ENCODE measurements at places on chromosomes 3 and 15. TPM values are rescaled to one million over a fixed set of nuclear protein-coding genes. Genes with fewer than 3 reads are reported as not detected.

DNA sequence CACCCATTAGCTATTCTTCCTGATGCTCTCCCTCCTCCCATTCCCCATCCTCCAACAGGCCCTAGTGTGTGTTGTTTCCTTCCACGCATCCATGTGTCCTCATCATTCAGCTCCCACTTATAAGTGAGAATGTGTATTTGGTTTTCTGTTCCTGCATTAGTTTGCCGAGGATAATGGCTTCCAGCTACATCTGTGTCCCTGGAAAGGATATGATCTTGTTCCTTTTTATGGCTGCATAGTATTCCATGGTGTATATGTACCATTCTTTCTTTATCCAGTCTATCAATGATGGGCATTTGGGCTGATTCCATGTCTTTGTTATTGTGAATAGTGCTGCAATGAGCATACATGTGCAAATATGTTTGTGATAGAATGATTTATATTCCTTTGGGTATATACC, 56.3 kb downstream of the CFAP20DC start:
- H3K27ac ChIP-seq, result no peak overlapping the region
- H3K4me3 ChIP-seq, result no peak overlapping the region
- DNase-seq, result no peak
- H3K27me3 ChIP-seq, result no peaks in the 10 kb centered on the region
- H3K4me1 ChIP-seq, result peaks cover 21% of the 10 kb centered on the region

DNA sequence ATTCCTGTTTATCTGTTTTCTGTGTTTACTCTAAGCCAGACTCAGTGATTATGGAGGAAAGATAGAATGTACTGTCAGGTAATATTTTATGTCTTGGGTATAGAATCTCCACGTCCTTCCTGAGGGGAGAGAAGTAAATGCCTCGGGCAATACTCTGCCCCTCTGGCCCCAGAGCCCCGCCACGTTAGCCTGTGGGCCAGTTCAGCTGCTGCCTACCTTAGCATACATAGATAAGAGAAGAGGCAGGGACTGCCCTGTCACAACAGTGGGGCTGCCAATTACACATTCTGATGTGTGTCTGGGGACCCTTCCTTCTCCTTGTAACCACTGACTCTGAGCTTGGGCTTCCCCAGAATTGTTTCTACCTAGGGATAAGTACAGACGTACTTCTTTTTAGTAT, 347.7 kb upstream of the ATP11B start:
- no peaks in the 10 kb centered on the region for H3K27me3 ChIP-seq
- no peak overlapping the region for H3K4me3 ChIP-seq
- H3K27ac ChIP-seq, result no peak overlapping the region
- DNase-seq, result no peak

GRCh38 chr3:117788506-117788905, 1078.9 kb downstream of the TUSC7 start:
- H3K27ac ChIP-seq, result no peak overlapping the region
- no peaks in the 10 kb centered on the region for H3K36me3 ChIP-seq
- no peak overlapping the region for H3K4me3 ChIP-seq
- no peak for DNase-seq

GRCh38 chr15:88529021-88529630, 17.4 kb downstream of the DET1 start:
- DNase-seq, result peak; percentile 45
- no peaks in the 10 kb centered on the region for H3K27me3 ChIP-seq
- H3K27ac ChIP-seq, result no peak overlapping the region

DNA sequence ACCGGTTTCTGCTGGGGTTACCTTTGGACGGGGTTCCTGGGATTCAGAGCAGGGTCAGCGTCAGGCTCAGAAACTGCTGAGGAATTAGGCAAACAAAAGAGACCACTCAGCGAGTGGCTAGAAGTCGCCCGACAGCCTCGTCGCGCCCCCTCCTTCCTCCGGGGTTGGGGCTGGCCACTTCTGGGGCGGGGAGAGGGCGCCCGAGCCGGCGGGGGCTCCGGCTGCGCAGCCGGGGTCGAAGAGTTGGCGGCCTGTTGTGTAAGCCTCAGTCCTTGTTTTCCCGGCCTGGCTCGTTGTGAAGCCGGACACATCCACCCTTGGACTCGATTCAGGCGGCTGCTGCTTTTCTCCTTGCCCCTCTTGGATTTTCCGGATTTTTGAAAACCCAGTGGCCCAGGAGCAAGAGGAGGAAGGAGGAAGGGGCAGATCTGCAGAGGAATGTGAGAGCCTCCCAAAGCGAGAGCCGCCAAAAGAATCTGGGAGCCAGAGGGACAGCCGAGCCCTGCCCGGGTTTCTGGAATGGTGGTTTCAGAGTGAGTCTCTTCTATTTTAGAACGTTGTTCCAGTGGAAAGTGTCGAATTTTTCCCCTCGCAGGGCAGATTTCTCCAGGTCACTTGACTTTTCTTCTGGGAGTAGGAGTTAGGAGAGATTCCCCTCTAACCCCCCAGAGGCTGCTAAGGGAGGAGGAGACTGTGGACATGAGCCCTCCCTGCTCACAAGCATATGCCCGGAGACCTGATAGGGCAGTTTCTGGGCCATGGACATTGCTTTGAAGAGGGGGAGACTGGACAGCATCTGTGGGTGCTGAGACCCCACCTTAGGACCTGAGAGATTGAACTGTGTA, 666 bp downstream of the SNX33 start:
- H3K4me3 ChIP-seq, result peak overlapping the region; percentile 96
- peaks cover 50% of the 10 kb centered on the region for H3K4me1 ChIP-seq
- peaks cover 16% of the 10 kb centered on the region for H3K36me3 ChIP-seq

- H3K36me3 ChIP-seq, result peaks cover 6% of the 10 kb centered on the region
- DNase-seq, result peak; percentile 74
- H3K27me3 ChIP-seq, result no peaks in the 10 kb centered on the region
- no peak overlapping the region for H3K4me3 ChIP-seq
- no peak overlapping the region for H3K27ac ChIP-seq
These were observed 4.8 kb downstream of the LRRC58 start for GRCh38 chr3:120344349-120344748.

GRCh38 chr3:85185495-85185894, 226.7 kb downstream of the CADM2 start:
- no peaks in the 10 kb centered on the region for H3K36me3 ChIP-seq
- no peak for DNase-seq
- H3K4me1 ChIP-seq, result no peaks in the 10 kb centered on the region
- H3K27me3 ChIP-seq, result no peaks in the 10 kb centered on the region
- H3K27ac ChIP-seq, result no peak overlapping the region

- peaks cover 36% of the 10 kb centered on the region for H3K4me1 ChIP-seq
- H3K27me3 ChIP-seq, result no peaks in the 10 kb centered on the region
- no peak for DNase-seq
- H3K27ac ChIP-seq, result no peak overlapping the region
These were observed 66.8 kb downstream of the FLNB start for GRCh38 chr3:58074997-58075396.

DNA sequence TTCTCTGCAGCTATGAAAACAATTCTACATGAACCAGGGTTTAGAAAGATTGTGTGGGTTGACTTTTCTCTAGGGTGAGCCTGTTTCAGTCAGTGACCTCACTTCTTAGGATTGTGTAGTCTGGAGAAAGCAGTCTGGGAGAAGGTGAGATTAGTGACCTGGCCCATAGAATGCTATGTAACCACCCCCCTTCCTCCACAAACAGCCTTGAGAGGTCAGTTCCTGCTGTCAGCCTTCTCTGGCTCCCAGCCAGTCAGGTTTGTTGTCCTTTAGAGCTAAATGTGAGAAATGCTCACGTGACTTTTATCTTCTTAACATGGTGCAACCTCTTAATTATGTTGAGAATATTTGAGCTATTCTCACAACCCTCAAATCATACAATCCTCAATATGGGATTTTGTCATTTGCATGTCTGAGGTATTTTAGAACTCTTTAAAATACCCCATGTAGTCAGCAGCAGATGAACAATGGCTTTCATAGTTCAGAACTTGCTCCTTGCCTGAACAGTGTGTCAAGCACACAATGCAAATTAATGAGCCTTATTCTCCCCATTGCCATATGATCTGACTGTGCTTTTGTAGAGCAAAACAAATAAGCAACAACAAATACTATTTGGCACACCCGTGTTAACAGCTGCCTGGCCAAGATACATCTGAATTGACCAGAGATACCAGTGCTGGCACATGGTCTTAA, 311.6 kb downstream of the CNTN6 start:
- H3K4me3 ChIP-seq, result no peak overlapping the region
- H3K27ac ChIP-seq, result no peak overlapping the region
- no peak for DNase-seq

DNA sequence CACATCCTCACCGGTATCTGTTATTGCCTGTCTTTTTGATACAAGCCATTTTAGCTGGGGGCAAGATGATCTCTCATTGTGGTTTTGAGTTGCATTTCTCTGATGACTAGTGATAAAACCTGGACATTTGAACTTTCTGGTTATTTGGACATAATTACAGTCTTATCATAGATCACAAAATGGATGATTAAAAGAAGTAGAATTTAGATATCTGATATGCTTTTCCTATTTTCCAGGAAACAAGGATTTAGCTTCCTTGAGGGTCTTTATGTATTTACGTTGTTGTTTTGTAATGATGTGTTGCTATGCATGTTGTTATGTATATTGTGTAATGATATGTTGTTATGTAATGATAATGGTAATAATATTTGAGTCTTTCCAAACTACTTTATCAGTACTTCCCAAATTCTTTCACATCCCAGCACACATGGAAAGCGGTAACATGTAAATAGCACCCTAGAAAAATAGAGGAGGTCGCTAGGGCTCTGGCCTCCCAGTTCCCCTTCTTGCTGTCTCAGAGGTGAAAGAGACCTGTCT, 53.8 kb downstream of the GJD2 start:
- H3K36me3 ChIP-seq, result no peaks in the 10 kb centered on the region
- DNase-seq, result no peak
- H3K4me3 ChIP-seq, result no peak overlapping the region
- no peaks in the 10 kb centered on the region for H3K4me1 ChIP-seq
- peaks cover 7% of the 10 kb centered on the region for H3K27me3 ChIP-seq

- no peaks in the 10 kb centered on the region for H3K36me3 ChIP-seq
- DNase-seq, result no peak
- H3K4me1 ChIP-seq, result no peaks in the 10 kb centered on the region
- no peaks in the 10 kb centered on the region for H3K27me3 ChIP-seq
These were observed 4.7 kb upstream of the CALML4 start for GRCh38 chr15:68209735-68210408.

DNA sequence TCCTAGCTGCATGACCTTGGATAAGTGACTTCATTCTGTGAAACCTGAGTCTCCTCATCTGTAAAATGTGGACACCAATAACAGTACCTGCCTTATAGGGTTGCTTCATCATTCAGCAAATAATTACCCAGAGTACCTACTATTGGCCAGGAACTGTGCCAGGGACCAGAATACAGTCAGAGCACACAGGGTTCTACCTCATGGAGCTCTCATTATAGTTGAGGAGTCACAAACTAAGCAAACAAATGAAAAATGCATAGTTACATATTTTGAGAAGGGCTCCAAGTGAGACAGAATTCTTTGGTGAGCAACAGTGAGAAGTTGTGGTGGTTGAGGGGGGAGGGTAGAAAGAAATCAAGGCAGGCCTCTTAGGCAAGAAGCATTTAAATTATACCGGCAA, 308.6 kb upstream of the WNT5A start:
- DNase-seq, result no peak
- H3K4me3 ChIP-seq, result no peak overlapping the region
- no peak overlapping the region for H3K27ac ChIP-seq
- no peaks in the 10 kb centered on the region for H3K27me3 ChIP-seq
- no peaks in the 10 kb centered on the region for H3K4me1 ChIP-seq

GRCh38 chr3:104788807-104789206, 577.9 kb upstream of the ALCAM start:
- no peaks in the 10 kb centered on the region for H3K27me3 ChIP-seq
- DNase-seq, result no peak
- H3K4me3 ChIP-seq, result no peak overlapping the region
- no peaks in the 10 kb centered on the region for H3K36me3 ChIP-seq
- no peak overlapping the region for H3K27ac ChIP-seq
- no peaks in the 10 kb centered on the region for H3K4me1 ChIP-seq

DNA sequence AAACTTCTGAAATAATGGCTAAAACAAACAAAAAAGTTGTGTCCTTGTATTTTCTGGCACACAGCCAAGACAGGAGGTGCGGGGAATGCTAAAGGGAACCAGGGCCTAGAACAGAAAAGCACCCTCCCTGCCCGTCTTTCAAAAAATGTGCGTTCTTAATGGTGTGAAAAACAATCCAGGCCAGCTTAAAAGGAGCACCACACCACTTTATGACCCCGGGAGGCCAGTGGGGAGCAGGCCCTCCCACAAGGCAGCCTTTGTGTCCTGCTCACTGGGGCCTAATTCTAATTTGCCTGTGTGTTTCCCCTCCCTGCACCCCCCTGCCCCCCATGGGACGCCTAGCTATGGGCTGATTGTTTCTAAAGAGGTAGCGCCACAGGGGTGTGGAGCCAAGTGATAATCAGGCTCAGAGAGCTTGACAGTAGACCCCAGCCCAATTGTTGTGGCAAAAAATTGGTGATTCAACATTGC, 181.4 kb downstream of the GREM1 start:
- DNase-seq, result no peak
- H3K4me3 ChIP-seq, result no peak overlapping the region
- H3K27ac ChIP-seq, result no peak overlapping the region
- no peaks in the 10 kb centered on the region for H3K36me3 ChIP-seq
- H3K4me1 ChIP-seq, result no peaks in the 10 kb centered on the region

- no peak for DNase-seq
- no peak overlapping the region for H3K4me3 ChIP-seq
- H3K4me1 ChIP-seq, result no peaks in the 10 kb centered on the region
- H3K27ac ChIP-seq, result no peak overlapping the region
These were observed 32.9 kb downstream of the SNTN start for GRCh38 chr3:63685340-63685739.

DNA sequence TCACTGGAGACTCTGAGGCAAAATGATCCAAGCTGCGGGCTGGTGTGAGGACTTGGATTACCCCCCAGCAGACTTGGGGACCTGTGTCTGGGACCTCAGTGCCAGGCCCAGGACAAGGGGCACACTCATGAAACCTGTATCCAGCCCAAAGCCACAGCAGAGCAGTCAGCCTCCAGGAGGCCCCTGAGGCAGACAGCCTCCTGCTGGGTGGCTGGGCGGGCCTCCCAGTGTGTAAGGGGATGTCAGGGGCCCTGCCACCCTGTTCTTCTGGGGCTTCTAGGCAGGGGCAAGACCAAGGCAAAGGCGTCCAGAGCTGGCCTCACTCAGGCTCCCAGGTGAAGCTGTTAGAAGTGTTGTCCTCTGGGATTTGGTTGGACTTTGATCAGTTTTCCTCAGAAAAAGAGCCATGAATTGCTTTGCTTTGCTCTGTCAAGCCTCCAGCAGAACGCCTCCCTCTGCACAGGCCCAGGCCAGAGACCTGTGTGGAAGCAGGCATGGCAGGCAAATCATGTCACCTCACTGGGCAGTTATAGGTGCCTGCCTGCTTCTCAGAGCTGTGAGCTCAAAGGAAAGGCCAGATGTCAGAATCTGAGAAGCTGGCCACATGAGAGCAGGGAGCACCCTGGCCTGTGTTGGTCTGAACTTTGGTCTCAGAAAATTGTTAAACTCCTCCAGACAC, 77.4 kb downstream of the SMAD6 start:
- H3K4me3 ChIP-seq, result no peak overlapping the region
- DNase-seq, result peak; percentile 90
- H3K4me1 ChIP-seq, result peaks cover 44% of the 10 kb centered on the region
- peak overlapping the region; percentile 84 for H3K27ac ChIP-seq
- H3K27me3 ChIP-seq, result no peaks in the 10 kb centered on the region

GCNT3 gene
- 0.72 TPM for total RNA-seq

CPA3 gene
- 2.1 TPM for total RNA-seq

SLC9C1 gene
- total RNA-seq, result not detected

NAALADL2 gene
- 23.5 TPM for total RNA-seq

TRH gene
- under 0.01 TPM for total RNA-seq

TM4SF1 gene
- 210 TPM for total RNA-seq

CELSR3 gene
- total RNA-seq, result 1.2 TPM

GASK1A gene
- total RNA-seq, result 0.88 TPM

PYGO1 gene
- total RNA-seq, result 18.0 TPM

TICRR gene
- 0.88 TPM for total RNA-seq

MRPS22 gene
- total RNA-seq, result 68.1 TPM

Measured in osteoblast (primary cell).